ENCODE measurements at places on chromosomes 2 and 18. TPM values are rescaled to one million over a fixed set of nuclear protein-coding genes. Genes with fewer than 3 reads are reported as not detected.

- DNase-seq = peak; percentile 45
Observed at GRCh38 chr2:101473911-101474701, 806 bp downstream of the RFX8 start.

Gene WDR33
- 47.8 TPM for total RNA-seq

DNA sequence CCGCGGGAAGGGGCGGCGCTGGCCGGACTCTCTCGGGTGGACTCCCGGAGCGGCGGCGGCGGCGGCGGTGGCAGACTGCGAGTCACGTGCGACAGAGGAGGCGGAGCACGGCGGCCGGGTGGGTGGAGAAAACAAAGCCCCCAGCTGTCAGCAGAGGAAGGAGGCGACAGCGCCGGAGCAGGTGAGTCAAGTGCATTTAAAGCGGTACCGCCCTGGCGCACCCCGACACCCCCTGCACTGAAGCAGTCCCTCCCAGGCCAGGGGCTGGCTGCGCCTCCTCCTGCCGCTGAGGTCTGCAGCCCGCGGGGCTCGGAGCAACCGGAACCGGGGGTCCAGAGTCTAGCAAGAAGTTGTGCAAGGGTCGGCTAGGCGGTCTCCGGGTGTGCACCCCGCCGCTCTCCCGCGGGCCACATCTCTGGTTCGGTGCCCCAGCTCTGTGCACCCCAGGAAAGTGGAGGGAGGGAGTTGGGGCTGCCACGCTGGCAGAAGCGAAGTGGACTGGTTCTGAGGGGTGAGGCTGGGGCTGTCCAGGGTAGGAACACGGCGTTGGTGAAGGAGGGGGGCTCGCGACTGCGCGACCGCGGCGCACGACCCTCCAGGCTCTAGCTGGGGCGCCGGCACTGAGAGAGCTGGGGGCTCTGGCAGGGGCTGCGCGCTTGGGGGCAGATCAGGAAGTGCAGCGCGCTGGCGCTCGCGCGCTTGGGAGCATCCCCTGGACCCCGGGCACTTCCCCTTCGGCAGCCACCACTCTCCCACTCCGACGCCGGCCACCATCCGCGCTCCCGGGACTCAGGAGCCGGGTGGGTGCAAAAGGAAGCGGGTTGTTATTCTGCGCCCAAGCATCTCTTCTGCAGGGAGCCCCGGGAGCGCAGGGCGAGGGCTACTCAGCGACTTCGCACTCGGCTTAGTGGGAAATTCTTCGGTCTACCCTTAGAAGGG is 64.0 kb upstream of the MAPRE2 start:
- DNase-seq = peak; percentile 19

- no peak for DNase-seq
Observed at GRCh38 chr2:232362174-232362900, 16.2 kb upstream of the ALPP start.

DNA sequence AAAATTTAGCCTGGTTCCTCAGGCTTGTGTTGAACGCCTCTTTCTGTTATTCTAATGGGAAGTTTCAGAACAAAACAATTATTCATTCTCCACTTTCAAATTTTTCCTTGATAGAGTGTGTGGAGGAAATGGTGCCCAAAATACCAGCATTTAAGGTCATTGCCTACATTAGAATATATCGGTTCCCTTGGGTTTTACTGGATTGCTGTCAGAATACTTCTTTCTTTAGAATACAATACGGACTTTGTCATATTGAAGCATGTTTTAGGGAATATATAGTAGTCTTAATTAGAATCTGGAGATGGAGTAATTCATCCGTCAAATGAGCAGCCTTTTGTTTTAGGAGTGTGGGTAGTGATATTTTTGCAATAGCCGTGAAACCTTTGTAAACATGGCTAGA is 13.3 kb downstream of the LIMS1 start:
- no peak for DNase-seq
